Activated CD4-positive, alpha-beta T cell treated with anti-CD3 and anti-CD28 coated beads, Interleukin-2, amount 50 U/mL, for 48 hours (primary cell): ENCODE measurements at places on chromosomes 6 and 20.

DNA sequence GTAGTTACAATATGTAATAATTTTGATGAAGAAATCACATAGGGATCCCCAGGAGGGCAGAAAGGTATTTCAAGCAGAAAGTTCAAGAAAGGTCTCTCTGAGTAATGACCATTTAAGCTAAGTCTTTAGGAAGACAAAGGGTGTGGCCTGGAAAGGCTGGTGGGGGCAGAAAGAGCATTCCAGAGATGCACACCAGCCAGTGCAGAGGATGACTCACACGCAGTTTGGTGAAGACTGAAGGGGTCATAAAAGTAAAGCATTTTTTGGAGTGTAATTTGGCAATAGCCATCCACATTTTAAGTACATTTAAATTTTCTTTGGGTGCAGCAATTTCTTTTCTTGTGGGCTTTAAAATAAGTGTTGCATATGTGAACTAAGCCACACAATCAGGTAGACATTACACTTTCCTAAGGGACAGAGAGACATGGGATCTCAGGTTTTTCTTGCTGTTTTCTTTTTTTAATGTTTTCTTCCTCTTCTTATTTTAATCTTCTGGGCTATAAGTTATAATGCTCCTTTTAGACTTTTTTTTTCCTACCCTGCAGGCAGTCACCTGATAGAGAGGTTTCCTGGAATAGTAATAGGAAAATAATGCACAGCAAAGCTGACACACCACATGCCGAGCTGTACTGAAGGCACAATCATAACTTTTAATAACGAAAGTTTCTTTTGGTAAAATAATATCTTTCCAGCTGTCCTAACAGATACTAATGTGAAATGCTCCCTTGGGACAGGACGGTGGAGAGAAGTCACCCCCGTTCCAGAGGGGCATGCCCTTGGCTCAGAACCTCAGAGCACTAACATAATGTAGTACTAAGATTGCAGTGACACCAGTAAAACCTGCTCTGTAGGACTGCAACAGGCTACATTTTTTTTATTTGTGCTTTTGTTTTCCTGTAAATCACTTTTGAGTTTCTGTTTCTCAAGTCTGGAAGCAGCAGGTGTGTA lies 49.6 kb upstream of the PTPRK start:
- no peak for DNase-seq

- DNase-seq: no peak
Measured at GRCh38 chr20:8901237-8902025, 167.5 kb upstream of the PLCB4 start.

DNA sequence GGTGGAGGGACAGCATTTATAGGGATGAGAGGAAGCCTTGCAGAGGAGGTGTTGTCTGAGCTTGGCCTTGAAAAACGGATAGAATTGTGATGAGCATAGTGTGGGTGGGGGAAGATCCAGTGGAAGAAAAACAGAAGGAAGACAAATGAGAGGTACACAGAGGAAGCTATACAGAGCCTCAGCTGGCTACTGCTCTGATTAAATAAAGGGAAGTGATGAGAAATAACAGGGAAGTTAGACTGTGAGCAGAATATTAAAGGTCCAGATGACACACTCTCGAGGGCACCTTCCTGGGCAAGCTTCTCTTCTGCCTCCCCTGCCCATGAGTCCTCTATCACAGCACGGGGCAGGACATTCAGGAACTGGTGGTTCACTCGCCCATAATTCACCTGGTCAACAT lies 182.3 kb downstream of the KIF16B start:
- DNase-seq: no peak

- no peak for DNase-seq
Measured at GRCh38 chr6:97462938-97463598, 180.1 kb upstream of the MMS22L start.

DNA sequence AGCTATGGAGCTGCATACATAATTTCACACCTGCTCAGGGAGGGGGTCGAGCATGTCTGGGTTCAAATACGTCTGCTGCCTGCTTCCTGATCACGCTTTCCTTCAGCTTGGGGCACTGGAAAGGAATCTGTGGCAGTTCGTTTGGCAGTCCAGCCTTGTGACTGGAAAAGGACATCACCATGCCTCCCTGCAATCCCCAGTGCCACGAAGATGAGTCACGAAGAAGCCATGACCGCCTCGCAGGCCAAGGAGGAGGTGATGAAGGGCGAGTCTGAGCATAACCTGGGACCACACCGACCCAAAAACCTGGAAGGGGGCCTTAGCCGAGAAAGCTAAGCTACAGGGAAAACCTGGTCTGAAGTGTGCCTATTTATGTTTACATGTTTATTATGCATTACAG lies 13.1 kb downstream of the JAG1 start:
- DNase-seq: no peak

DNA sequence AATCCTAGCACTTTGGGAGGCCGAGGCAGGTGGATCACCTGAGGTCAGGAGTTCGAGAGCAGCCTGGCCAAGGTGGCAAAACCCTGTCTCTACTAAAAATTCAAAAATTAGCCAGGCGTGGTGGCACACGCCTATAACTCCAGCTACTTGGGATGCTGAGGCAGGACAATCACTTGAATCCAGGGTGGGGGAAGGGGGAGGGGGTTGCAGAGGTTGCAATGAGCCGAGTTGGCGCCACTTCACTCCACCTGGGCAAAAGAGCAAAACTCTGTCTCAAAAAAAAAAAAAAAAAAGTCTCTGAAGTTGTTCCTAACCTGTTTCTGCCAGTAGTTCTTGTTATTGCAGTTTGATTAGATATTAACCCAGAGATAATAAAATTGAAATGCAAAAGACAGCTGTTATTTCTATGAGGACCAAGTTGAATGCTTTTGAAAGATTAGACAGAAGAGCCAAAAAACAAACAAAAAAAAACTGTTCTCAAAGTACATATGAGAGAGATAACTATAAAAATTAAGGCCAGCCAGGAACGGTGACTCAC lies 22.6 kb downstream of the PIGU start:
- DNase-seq: no peak

DNA sequence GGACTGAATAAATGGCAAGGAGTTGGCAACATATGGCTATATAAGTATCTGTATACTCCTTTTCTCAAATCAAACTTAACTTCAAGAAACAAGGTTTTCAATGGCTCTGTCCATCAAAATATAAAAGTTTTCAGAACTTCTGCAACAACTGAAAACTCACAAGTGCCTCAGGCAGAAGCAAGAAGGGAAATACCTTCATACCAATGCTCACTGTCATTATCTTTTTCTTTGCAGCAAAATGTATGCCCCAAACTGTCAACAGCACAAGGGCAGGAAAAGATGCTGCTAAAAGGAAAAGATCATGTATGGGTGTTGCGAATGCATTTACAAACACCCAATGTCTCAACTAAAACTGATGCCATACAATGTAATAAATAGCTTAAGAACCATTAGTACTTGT lies 45.9 kb downstream of the PTPRK start:
- no peak for DNase-seq

DNA sequence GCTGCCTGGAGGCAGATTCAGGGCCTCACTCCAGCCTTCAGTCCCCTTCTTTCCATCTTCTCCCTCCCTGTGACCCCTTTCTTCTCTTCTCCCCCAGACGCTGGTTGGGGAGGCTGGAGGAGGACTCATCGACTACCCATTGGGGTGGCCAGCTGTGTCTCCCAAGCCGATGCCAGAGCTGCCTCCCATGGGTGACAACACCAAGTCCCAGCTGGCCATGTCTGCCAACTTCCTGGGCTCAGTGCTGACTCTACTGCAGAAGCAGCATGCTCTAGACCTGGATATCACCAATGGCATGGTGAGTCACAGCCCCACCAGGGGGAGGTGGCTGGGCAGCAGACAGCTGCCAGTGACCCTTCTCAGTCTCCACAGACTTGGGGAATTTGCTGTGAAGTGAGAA lies 12.9 kb downstream of the BPIFB4 start:
- no peak for DNase-seq

- DNase-seq: no peak
Measured at GRCh38 chr6:162602759-162603158, 124.8 kb downstream of the PRKN start.

- DNase-seq: no peak
Measured at GRCh38 chr6:47648031-47648430, 50.3 kb upstream of the ADGRF4 start.

GRCh38 chr6:133707456-133707855 lies 181.5 kb upstream of the TCF21 start:
- no peak for DNase-seq

- no peak for DNase-seq
Measured at GRCh38 chr20:25020345-25020744, 27.8 kb upstream of the APMAP start.

- DNase-seq: no peak
Measured at GRCh38 chr20:63821811-63822210, 9.3 kb downstream of the ZBTB46 start.

GRCh38 chr6:108632441-108632840 lies 71.7 kb downstream of the FOXO3 start:
- no peak for DNase-seq

DNA sequence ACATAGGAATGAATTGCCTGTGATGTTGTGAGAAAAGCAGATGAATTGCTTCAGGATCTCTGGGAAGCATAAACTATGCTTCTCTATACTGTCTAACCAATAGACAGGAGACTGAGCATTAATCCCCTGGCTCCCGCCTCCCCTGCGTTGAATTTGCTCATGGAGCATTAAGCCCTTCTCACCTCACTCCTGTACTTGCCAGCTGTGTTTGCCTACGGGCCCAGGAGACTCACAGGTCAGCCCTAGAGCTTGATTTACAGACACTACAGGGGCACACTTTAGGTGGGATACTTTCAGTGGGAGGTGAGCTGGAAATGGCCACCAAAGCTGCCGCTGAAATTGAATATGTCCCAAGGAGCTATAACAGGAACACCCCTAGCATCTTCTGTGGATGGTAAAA lies 418.7 kb downstream of the CBLN4 start:
- DNase-seq: no peak

GRCh38 chr6:12851123-12851695 lies 134.6 kb downstream of the PHACTR1 start:
- no peak for DNase-seq

DNA sequence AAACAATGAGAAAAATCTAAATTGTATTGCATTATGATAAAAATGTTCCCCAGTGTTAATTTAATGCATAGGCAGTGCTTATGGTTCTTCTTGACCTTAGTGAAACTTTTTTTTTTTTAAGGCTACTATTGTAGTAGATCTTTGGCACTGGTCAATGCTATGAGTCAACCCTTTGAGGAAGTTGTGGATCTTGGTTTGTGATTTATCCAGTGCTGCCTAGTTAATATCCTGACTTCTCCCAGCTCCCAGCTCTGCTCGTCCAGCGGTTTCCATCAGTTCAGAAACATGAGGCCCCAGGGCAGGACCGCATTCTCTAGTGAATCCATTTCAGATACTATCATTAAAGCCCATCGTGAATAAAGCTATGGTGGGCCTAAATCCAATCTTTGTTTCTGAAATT lies 364.5 kb upstream of the JARID2 start:
- DNase-seq: no peak

- DNase-seq: no peak
Measured at GRCh38 chr6:154738551-154738961, 5.3 kb downstream of the SCAF8 start.

- no peak for DNase-seq
Measured at GRCh38 chr20:21796059-21796458, 90.6 kb downstream of the PAX1 start.

DNA sequence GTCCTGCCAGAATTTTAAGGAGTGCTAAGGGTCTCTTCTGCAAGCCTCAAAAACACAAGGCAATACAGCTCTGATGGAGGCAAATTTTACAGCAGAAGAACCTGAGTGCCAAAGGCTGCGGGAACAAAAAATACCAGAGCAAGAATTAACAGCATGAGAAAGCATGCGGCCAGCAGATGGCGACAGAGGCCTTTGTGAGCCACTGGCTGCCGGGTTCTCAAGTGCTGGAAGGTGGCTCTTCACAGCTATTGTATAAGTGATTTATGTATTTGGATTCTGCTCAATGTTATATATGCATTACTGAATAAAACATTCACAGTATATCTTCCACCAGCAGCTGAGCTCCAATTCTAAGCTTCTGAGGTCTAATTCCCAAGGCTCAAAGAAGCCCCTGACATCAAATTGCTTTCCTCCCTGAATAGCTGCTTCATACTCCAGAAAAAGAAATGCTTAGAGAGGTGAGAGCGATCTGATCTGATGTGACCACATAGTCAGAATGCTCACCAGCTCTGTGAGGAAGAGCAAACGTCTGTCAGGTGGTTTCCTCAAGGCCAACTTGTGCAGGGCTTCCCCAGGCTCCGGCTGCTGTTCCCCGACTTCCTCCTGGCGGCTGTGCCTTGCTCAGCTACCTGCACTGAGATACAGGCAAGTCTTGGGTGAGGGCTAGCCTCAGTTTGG lies 58.6 kb downstream of the PPP1R3G start:
- DNase-seq: peak; percentile 89

GRCh38 chr20:55456316-55456940 lies 548.9 kb downstream of the CBLN4 start:
- DNase-seq: no peak

DNA sequence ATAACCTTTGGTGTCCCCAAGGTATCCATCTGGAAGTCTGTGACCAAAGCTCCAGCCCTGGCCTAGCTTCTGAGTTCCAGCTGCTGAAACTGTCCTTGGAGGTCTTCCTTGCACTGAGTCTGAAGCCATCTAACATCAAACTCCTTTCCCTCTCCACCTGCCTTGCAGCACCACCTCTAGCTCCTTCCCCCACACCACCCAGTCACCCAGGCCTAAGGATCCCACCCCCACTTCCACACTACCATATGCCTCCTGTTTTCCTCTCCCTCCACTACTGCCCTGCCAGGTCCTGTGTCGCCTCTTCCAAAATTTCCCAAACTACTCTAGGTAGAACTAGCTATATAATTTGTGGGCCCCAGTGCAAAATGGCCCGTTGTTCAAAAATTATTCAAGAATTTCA lies 10.8 kb upstream of the MATN4 start:
- no peak for DNase-seq

- DNase-seq: no peak
Measured at GRCh38 chr6:30135147-30135546, 793 bp upstream of the TRIM40 start.

- DNase-seq: no peak
Measured at GRCh38 chr6:88970301-88970700, 6.9 kb upstream of the RNGTT start.

- no peak for DNase-seq
Measured at GRCh38 chr6:153537422-153537821, 406.3 kb upstream of the RGS17 start.

DNA sequence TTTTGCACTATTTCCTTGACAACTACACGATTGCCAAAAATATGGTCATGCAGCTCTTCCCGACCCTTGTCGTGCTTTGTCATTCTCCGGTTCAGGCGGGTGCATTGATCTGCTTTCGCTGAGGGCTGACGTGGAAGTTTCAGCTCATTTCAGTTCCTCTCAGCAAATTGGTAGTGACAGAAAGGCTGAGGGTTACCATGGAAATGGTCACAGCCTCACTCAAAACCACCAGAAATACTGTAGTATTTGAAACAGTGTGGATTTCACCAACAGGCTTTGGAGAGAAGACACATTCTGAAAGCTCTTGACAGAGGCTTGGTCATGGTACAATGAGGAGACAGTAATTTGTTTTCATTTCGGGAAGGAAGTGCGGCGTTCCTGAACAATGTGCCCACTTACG lies 99.7 kb upstream of the EXOC2 start:
- no peak for DNase-seq
